Kasumi-1 (cell line): ENCODE measurements at places on chromosomes 3 and 15.

GRCh38 chr3:53077476-53078220, 31.8 kb upstream of the SFMBT1 start:
- no peak for DNase-seq

DNA sequence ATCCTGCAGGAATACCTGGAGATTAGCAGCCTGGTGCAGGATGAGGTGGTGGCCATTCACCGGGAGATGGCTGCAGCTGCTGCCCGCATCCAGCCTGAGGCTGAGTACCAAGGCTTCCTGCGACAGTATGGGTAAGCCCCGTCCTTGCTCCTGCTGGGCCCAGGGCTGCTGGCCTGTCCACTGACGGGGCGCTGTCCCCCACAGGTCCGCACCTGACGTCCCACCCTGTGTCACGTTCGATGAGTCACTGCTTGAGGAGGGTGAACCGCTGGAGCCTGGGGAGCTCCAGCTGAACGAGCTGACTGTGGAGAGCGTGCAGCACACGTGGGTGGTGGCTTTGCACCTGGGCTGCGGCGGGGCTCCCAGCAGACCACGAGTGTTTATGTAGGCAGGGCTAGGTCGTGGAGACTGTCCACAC, 5.0 kb downstream of the FES start:
- no peak for DNase-seq

- no peak for DNase-seq
Measured at GRCh38 chr15:40290918-40291574, 8.2 kb upstream of the ANKRD63 start.

- no peak for DNase-seq
Measured at GRCh38 chr3:125512135-125512920, 7.7 kb downstream of the SNX4 start.

- DNase-seq, result no peak
Measured at GRCh38 chr3:182259579-182259978, 533.7 kb upstream of the ATP11B start.

DNA sequence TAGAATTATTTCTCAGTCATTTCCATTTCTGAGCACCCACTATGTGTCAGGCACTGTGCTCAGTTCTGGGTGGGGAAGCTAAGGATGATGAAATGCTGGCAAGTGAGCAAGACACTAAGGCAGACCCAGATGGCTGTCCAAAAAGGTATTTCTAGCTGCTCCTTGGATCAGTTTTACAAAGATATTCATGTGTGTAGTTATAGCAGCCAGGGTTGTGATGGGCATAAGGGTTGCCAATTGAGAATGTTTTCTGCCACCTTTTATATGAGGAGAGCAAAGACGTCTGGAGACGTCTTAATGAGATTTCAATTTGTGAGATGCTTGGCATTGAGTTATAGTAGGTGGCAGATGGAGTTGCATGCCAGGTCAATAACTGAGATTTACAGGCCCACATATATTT, 197.1 kb upstream of the RASGRP1 start:
- no peak for DNase-seq

DNA sequence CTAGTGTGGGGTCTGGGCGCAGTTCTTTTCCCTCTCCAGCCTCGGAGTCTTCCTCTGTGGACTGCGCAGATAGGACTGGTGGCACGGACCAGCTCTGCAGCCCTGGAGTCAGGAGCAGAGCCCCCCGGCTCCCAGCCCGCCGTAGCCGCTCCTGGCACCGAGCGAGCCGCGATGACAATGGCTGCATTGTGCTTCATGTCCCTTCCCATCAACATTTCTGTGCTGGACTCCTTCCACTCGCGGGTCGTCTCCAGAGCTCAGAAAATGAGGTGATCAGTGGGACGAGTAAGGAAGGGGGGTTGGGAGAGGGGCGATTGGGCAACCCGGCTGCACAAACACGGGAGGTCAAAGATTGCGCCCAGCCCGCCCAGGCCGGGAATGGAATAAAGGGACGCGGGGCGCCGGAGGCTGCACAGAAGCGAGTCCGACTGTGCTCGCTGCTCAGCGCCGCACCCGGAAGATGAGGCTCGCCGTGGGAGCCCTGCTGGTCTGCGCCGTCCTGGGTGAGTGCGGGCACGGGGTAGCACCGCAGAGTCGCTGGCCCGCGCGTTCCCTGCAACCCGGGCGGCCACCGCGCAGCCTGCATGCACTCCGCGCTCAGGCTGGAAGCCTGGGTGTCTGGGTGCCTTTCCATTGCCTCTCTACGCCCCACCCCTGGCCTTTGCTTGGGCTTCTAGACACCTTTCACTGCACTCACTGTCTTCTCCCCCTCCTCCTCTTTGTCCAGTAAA, at the start of gene TF:
TF (plus strand) TSS at position 413 of the 731 bp plus-strand sequence; CDS start at position 461, 48 bp downstream.
- DNase-seq, result no peak

DNA sequence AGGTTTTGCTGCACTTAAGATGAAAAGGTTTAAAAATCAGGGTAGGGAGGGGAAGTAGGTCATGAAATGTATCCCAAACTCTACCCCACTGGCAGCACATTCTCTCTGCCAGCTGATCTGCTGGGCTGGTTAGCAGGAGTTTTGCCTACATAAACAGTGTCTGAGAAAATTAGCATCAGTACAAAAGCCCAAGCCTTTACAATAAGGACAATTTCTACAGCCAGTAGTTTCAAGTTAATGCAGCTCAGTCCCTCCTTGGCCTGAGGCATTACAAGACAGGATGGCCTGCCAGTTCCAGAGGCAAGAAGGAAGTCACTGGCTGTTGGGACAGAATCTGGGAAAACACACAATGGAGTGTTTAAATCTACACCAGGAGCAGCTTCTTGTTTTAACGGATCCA, 32.8 kb downstream of the NCEH1 start:
- DNase-seq, result no peak

DNA sequence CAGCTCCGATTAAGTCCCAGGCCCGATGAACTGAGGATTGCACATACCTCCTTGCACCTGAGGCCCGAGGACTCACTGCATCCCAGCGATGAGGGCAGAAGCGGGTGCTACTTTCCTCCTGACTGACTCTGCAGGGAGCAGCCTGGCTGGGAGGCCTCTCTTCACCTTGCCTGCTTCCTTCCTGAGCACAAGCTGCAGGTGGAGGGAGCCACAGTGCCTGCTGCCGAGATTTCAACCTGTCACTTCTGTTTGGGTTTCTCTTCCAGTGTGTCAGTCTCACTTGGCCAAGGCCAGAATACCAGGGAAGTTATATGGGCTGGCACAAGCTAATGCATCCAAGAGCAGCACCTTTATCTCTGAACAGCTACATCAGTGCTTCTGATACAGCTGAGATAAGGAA, 185.4 kb downstream of the NTRK3 start:
- DNase-seq, result no peak

DNA sequence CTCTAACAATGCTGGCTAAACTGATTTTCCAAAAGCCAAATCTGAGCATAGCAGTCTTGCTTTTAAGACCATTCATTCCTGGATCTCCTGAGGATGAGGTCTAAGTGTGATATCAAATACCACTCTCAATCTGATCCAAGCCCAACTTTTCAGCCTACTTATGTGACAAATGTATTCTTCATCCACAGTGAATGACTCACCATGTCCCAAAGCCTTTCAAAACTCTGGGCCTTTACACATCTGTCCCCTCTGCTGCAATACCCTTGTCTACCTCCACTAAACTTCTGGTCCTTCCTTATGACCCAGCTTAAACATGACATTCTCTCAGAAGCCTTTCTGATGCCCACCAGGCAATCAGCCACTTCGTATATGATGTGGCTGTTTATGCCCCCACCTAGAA, 4.6 kb downstream of the ANAPC13 start:
- DNase-seq, result no peak

DNA sequence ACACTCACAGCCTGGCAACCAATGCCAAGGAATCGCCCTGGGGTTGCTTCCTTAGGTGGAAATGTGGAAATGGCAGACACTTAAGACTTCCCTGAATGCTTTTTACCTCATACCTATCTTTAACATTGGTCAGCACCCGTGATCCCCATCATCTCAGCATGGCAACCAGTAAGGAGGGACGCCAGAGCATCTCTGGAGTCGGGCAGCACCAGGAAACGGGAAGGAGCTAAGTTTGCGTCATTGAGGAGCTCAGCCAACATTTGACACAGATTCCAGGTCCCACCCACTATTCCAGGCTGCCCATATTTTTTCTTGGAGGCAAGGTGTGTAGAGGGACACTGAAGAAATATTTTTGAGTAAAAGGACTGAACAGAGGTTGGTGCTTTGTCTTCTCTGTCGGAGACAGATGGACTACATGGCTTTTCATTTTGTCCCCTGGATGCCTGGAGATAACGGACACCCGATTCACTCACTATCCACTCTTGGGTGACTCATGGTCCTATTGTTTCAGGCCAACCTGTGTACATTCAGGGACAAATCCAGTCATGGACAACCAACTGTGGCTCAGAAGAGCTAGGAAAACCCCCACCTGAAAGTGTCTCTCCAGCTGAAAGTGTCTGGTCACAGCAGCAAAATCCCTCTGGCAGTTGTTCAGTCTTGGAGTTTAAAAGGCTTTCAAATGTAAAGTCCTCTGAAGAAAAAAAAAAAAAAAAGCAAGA, 70.4 kb upstream of the OXTR start:
- no peak for DNase-seq

DNA sequence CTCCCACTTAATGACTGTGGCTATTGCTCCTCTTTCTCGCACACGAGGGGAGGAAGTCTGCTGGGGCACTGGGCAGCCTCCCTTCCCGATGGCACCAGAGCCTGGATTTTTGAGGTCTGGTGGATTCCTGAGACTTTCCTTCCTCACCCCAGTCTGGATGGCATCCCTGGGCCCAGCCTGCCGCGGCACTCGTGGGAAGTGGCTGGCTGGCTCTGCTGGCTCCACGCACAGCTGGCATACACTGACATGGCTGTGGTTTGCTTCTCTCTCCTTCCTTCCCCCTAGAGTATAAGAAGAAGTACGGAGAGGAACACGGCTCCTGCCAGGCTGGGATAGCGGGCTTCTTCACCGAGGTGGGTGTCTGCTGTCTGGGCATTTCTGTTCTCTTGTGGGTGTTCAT, 319.8 kb upstream of the LRRFIP2 start:
- DNase-seq, result peak; percentile 75

DNA sequence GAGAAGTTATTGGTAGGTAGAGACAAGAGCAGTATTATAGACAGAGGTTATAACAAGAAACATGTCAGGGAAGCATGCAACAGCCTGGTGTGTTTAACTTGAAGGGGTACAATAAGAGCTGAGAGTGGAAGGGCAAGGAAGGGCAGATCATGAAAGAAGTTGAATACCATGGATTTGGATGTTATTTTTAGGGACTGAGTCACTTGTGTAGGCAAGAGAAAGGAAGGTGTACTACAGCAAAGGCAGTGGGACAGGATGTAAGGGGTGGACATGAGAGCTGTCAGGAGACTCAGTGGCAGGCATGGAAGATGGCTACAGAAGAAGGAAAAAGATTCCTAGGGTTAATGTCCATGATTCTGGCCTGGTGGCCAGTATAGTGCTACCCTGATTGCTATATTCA, 66.4 kb downstream of the TFG start:
- no peak for DNase-seq

- no peak for DNase-seq
Measured at GRCh38 chr3:59388555-59389270, 338.9 kb upstream of the CFAP20DC start.

DNA sequence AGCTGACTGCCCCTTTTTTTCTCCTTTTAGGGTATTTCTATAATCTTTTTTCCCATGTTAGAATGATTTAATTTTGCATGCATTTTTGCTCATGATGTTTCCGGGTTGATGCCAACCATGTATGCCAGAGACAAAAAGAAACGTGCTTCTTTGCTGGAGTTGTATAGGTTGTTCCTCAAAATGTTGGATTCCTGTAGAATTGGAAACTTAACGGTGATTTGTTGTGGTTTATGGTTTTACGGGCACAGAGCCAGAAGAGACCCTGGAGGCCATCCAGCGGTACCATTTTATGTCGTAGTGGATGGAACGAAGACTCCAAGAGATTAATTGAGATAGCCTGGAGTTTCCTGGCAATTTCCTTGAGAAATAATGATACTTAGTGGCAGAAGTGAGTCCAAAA, 481.5 kb upstream of the RGMA start:
- no peak for DNase-seq

DNA sequence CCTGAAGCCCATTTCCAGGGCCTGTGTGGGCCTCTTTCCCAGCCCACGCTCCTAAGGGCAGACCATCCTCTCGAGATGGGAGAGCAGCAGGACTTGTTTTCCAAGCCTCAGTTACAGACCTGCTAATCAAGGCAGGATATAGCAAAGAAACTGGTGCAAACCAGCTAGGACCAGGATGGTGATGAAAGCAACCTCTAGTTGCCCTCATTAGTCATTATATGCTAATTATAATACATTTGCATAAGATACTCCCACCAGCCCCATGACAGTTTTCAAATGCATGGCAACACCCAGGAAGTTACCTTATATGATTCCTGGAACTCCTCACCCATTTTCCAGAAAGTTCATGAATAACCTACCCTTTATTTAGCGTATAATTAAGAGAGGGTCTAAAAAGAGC, 34.4 kb upstream of the TRH start:
- DNase-seq, result no peak

DNA sequence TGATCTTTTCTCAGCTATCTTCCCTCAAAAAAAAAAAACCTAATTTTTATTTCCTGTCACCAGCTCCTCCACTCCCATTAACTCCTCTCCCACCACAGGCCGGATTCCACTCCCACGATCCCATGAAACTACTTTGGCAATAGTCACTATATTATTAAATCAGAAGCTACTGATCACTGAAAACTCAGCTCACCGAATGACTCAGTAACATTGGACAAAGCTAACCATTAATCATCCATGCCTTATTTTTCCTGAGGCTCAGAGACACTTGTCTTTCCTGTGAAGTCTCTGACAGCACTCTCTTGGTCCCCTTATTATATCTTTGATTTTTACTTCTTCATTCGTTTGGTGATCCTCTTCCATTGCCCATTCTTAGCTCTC, 260.2 kb downstream of the CGGBP1 start:
- DNase-seq, result no peak

DNA sequence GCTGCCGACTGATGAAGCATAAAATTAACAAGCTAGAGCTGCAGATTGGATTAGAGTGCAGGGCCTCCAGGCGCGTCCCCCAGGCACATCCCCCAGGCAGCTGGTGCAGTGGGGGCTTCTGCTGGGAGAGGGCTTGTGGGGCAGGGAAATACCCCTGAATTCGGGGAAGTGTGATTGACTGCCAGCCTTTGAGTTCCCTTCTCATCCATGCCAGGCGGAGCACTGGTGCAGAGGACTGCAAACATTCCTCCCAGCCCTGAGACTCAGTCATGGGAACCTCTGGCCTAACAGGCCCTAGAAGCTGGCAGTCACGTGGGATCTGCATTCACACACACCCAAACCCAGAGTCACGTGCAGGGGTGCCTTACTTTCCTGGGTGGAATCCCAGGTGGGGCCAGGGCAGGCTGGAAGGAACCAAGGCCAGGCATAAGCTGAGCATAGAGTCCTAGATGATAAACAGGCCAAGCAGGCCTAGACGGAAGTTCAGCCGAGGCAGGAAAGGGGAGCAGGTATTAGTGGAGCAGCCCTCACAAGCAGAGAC, 46.2 kb upstream of the SEC22A start:
- no peak for DNase-seq

- DNase-seq, result no peak
Measured at GRCh38 chr3:189652042-189652441, 20.9 kb downstream of the TP63 start.

GRCh38 chr15:89399238-89400115, 64.9 kb upstream of the POLG start:
- DNase-seq, result peak; percentile 56
